ENCODE measurements at places on chromosomes 3 and 15. TPM values are rescaled to one million over a fixed set of nuclear protein-coding genes. Genes with fewer than 3 reads are reported as not detected.

DNA sequence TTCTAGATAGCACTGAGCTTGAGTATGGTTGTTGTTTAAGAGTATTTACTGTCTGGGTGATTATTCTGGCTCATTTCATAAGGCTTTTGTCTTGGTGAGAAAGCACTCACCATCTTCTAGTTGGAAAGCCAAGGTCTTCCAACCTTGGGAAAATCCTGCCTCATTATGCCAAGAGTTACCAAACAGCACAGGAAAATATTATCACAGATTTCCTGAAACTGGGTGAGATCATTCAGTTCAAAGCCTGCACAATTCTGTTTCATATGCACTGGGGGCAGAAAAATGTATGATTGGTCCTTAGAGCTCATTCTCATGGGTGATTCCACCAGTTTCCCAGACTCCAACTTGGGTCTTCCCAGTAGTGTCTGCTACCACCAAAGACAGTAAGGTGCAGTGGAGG is 291.8 kb downstream of the RORA start:
- no peak for DNase-seq

DNA sequence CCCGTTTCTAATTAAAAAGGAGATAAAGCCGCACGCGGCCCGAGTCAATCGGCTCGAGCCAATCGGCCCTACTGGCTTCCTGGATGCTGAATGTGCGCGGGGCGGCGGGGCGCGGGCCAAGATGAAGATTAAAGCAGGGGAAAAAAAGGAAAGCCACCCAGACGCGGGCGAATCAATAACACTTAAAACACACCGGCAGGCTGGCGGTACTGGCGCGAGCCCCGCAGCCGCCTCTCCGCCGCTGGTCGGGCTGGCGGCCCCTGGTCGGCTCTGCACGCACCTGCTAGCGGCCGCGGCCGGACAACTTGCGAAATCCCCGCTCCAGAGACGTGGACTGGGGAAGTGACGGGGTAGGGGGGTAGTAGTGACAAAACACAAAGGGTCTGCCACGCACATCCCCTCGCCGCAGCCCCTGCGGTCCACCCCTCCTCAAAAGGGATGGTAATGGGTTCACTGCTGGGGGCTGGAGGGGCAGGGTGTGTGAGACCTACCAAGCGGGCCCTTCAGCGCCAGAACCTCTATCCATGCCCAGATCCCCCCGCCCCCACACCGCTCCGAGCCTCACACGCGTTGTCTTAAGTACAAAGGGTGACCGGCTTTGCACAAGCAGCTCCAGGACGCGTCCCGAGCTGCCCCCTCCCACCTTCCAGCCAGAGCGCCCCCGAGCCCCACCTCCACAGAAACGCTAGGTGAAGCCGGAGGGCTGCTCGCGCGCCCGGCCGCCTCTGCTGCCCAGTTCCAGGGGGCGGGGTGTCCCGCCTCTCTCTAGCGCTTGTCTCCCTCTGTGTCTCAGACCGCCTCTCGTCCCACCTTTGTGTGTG is 1.4 kb downstream of the WNT7A start:
- no peak for DNase-seq

- no peak for DNase-seq
These were observed 102.1 kb downstream of the SRGAP3 start for GRCh38 chr3:9147215-9147895.

ACP3 gene
- 2.0 TPM for total RNA-seq

DNA sequence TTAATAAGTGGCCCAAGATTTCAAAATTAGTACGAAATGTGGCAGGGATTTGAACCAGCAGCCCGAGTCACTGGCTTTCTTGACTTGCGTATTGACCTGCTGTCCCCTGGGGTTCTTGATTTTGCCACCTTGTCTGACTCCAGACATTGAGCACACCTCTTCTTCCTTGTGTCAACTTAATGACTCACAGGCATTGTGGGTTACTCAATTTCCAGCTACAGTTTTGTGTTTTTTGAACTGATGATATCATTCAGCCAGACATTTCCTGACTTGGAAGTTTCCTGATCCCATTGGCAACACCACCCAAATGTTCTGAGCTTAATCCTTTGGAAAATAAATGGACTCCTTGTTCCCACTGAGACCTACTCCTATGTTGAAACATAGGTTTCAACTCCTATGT is 64.2 kb downstream of the MOBP start:
- no peak for DNase-seq

DNA sequence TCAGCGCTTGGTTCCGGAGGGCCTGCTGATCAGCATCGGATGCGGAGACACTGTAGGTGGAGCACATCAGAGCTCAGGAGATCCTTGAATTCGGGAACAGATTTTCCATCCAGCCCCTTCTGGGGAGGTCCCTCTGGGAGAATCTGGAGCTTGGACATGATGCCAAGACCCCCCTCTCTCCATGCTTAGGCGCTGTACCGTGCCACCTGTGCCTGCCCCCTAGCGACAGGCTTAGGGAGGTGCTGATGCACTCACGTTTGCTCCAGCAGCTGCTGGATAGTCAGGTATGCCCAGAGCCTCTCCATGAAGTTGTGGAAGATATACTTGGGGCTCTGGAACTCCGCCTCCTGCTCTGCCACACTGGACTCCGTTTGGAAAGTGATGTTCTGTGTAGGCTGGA is 9.7 kb downstream of the ITIH4 start:
- no peak for DNase-seq

PDE8A gene
- total RNA-seq: 12.2 TPM

DNA sequence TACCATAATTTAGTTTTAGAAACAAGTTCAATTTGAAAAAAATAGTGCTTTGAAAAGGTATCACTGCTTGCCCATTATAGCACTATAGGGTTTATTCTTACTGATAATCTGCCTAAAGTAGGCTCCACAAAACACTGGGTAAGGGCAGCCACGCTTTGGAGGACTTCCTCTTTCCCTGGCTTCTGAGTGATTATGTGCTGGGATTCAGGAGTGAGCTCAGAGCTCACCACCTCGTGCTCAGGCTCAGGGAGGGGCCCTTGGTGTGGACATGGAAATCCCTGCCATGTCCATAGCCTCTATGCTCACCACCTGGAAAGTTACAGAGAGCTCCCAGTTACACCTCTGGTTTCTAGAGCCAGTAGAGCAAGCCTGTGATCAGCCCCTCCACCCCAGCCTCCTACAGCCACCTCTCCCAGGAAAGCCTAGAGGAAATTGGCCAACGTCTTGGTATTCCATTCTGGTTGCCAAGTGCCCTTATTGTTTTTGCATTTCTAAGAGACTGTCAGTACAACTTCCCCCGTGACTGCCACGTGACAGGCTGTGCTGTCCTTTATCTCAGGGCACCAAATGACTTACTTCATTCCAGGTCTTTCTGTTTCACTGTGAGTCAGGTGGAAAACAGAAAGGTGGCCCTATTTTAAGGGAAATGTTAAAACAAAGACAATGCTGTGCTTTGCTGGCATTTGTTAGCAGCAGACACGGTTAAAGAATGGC is 316.0 kb downstream of the RORA start:
- no peak for DNase-seq

DNA sequence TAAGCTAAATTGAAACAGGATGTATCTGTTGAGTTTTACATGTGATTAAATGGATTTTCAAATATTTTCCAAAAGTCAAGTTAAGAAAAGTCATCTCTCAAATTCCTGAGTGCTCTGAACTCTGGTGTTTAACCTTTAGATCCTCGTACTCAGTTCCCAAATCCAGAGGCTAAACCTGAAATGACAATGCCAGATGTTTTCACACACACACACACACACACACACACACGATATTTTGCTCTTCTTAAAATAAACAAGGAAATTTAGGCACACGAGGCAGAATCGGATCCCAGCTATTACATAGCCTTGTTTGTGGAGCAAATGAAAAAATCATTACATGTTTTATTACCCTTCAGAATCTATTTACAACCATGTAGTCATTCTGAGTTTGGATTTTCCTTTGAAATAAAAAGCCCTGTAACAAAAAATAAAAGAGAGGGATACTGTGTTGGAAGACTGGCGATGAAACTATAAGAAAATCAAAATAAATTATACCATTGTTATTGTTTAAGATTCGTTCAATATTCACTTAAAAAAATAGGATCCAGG is 20.6 kb upstream of the UBE2E1 start:
- DNase-seq: no peak

DNA sequence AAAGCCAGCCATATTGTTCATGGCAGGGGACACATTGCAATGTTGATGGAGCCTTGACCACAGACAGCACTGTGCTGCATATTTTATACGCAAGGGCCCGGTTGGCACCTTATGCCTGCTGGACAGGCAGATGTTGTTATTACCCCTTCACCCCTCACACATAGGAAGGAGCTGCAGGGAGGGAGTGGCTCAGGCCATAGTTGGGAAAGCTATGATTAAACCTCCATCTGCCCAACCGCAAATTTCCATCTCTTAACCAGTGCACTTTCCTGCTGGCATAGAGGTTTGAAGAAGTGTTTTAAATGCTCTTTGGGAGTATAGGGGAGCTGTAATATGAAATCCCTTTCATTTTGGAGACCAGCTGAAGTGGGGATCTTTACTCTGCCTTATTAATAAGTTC is 224.7 kb downstream of the CACNA2D3 start:
- no peak for DNase-seq

DNA sequence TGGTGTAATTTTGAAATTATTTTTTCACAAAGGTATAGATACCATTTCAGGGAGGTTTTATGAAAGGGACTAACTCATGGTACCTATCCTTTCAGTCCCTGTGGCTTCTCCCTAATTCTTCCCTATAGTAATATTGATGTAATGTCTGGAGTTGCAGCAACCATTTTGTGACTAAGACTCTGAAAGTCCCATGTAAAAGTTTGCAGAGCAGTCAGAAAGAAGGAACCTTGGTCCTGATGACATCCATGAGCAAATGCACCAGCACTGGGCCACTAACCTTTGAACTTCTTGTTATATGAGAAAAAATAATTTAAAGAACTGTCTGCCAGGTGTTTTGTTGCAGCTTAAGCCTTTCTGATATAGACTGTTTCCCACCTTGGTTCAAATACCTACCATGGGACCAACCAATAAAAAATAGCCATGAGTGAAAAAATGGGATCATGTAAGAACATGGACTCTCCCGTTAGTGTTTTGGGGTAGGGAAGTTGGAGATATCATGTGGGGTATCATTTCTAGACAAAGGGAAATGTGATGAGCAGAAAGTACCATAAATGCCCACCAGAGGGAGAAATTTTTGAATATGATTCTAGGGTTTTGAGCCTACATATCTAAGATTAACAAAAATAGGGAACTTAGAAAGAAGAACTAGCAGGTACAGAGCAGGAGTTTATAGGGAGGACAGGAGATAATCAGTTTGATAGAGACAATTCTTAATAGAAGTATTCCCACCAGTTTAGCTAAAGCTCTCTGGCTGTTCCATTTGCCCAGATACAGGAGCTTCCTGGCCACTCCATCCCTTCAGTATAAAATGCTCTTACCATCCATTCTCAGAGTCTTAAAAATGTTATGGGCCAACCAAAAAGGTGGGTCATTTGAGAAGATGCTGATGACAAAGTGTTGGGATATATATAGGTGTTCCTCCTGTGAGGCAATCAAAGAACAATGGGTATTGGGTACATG is 3.4 kb upstream of the CPOX start:
- no peak for DNase-seq

GRCh38 chr3:124877674-124878073 is 9.5 kb downstream of the ITGB5 start:
- no peak for DNase-seq

DNA sequence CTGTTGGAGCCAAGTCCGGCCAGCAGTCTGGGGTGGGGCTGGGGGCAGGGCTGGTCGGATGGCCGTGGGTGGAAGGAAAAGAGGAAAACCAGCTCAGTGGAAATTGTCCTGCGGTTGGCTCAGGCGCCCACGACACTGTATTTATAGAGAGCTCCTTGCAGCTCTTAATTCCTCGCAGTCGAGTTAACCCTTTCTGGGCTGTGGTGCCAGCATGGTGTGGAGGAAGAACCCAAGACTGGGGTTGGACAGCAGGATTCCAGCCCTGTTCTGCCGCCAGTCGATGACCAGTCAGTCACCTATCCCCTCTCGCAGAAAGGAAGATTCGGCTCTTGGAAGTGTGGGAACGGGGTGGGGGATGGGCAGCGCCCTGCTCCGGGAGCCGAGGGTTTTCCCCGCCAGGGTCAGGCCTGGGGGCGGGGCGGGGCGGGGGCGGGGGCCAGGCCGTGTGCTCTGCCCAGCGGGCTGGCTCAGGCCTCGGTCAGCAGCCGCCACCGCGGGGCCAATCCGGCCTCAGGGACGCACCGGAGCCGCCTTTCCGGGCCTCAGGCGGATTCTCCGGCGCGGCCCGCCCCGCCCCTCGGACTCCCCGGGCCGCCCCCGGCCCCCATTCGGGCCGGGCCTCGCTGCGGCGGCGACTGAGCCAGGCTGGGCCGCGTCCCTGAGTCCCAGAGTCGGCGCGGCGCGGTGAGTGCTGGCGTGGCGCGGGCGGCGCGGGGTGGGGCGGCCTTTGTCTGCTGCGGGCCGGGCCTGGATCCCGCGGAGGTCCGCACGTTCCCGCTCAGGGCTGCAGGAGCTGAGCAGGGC is at the start of gene CD276:
TSS of gene CD276 (plus strand) at position 607 of the 804 bp plus-strand sequence. CDS start 15,257 bp downstream, outside the sequence.
- DNase-seq: peak; percentile 90
